Progenitor cell of endocrine pancreas (in vitro differentiated cells): ENCODE measurements at places on chromosomes 16 and 17.

- no peak for DNase-seq
Measured at GRCh38 chr16:81925016-81925415, 86.3 kb downstream of the SDR42E1 start.

GRCh38 chr17:34998205-34998604, 17.9 kb downstream of the LIG3 start:
- peak; percentile 58 for DNase-seq

DNA sequence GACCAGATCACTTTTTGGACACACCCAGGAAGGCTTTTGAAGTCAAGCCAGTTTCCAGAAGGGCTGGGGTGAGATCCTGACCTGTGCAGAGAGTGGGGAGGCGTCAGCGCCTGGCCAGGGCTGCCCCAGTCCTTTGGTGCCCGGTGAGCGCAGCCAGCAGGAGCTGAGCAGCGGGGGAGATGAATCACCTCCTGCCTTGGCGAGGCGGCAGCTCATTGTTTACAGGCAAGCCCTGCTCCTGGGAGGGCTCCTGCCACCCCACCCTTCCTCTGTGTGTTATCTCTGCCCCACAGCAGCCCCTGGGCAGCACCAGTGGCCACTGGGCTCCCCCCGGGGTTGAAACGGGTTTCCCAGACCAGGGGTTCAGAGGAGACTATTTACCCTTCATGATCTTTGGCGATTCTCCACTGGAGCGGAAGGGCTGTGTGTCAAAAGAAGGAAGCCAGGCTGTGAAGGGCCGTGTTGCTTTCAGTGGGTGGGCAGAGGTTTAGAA, 14.1 kb upstream of the ITGB4 start:
- no peak for DNase-seq

- no peak for DNase-seq
Measured at GRCh38 chr17:57679906-57680695, 65.0 kb downstream of the CCDC182 start.

DNA sequence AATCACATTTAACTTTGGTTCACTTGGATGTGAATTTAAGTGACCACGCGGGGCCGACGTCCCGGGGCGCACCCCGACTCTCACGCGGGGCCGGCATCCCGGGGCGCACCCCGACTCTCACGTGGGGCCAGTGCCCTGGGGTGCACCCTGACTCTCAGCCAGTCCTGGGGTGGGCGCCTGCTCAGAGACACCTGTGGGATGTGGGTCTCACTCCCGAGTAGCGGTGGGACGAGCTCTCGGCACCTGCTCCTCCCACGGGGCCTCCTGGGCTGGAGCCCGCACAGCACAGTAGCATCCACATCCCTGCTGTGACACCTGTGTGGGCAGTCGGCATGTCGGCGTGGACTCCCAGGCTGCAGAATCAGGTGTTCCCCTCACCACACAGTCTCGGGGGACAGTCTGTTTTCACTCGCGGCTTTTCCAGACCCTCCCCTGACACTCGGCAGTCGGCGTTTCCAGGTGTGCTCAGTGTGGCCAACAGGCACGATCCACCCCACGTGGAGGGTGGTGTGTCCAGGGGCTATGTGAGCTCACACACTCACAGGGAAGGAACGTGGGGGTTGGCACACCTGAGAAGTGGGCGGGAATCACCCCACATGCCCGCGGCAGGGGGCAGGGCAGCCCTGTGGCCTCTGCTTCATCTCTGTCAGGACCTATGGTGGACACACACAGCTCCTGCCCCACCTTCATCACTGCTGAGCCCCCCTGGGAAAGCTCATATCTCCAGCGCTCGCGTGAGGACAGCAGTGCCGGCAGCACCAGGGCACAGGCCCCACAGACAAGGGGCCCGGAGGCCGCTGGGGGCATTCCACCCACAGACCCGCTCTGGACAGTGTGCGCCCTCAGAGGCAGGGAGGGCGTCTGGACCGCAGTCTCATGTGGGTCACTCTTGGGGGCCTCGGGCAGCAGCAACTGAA, 51.8 kb downstream of the LMF1 start:
- no peak for DNase-seq

DNA sequence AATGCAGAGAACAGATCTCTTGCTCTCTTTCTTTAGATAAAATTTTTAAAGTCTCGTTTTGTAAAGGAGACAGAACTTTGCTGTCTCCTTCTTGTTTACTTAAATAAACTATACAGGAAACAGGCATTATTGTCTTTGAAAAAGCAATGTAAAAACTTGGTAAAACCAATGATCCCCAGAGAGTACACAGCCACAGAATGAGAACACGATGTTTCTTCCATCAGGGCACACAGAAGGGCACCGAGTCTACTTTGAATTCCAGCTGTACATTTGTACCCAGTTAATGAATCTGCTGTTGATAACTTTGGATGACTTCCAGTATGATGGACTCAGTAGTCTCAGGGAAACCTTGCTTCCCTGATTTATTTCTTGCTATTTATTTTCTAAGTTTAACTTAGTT, 8.1 kb upstream of the TMEM100 start:
- no peak for DNase-seq

DNA sequence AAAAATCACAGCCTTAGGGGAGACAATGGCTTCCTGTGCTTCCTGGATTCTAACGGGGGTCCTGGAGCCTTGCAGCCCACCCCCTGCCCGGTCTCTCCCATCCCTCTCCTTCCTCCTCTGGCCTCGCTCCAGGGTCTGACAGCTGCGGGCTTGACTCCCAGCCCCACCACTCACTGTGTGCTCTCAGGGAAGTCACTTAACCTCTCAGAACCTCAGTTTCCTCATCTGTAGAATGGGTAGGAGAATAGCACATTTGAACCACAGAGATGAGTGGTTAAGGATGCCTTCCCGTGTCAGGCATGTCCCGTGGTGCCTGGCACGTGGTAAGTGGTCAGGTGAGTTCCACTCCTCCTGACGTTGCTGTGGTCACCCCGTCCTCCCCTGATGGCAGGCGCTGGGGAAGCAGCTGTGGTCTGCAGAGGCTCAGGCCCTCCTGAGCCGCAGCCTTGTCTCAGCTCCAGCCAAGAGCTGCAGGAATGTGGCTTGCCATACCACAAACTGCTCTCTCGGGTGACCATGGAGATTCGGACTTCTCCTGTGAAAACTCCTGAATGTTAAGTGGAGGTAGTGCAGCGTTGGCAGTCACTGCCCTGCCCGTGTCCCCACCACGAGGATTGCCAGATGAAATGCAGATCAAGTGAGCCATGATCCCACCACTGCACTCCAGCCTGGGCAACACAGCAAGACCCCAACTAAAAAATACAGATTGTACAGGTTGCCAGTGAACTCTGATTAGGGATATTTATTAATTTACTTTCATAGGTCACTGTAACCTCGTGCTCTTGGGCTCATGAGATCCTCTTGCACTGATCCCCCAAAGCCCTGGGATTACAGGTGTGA, 85.7 kb downstream of the NT5M start:
- no peak for DNase-seq

DNA sequence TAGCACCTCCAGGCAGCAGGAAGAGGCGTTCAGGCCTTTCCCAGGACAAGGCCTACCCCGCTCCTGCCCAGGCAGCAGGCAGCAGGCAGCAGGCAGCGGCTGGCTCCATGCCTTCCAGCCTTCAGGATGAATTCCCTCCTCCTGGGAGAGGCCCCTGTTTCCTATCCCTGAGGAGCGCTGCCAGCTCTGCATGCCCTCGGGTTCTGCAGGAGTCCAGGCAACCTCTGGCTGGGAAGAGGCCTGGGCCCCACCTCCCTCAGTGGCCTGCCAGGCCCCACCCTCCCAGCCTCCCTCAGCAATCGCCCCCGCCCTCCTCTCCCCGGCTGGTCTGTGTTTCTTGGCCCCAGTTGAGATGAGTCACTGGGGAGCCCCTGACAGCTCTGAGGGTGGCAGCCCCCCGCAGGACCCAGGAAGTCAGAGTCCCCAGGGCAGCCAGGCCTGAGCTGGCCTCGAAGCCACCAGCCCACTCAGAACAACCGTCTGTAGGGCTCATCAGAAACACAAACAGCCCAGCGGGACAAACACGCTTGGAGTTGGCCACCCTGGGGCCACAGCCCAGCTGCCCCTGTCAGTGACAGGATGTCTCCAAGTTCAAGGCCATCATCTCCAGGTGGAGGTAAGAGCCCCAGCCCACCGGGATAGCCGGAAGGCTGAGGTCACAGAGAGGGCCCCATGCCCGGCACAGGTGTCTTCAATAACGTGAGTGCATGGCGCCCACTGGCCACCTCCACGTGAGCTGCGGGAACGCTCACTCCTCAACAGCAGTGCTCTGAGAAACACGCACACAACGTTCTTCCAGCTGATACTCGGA, 39.5 kb upstream of the CIBAR2 start:
- DNase-seq = no peak

DNA sequence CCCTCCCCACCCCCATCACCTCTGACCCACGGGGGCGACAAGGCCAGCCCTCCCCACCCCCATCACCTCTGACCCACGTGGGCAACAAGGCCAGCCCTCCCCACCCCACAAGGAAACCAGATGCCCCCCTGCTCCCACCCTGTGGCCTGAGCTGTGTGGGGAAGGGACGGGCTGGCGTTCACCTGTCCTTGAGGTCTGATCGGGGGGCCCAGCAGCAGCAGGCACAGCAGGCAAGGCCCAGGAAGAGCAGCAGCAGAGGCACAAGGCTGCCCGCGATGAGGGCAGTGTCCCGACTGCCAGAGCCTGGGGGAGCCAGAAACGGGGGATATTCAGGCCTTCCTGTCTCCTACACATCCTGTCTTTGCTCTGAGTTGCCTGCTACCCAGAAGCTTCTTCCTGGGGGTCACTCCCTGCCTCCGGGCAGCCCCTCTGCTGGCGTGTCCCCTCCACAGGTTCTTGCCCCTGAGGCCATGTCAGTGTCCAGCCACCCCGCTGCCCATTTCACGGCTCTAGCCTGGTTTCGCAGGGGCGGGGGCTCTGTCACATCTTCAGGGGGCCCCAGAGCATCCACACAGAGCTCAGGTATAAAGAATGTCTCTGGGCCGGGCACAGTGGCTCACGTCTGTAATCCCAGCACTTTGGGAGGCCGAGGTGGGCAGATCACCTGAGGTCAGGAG, 6.8 kb downstream of the SCARF1 start:
- DNase-seq = no peak

DNA sequence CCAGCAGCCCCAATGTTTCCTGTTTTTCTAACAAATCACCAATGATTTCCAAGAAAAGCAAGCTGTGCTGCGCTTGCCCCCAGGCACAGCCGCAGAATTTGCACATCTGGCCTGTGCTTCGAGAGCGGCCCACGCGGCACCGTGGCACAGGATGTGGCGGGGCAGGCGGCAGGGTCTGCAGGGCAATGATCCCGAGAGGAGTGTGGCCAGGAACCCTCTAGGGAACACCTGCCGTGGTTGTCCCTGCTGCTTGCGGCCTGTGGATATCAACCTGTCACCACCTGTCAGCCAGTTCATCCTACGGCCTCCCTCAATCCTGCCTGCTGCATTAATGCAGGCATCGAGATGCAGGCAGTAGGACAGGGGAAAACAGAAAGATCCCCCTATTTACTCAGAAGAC, 24.0 kb downstream of the PIK3R5 start:
- DNase-seq = no peak

DNA sequence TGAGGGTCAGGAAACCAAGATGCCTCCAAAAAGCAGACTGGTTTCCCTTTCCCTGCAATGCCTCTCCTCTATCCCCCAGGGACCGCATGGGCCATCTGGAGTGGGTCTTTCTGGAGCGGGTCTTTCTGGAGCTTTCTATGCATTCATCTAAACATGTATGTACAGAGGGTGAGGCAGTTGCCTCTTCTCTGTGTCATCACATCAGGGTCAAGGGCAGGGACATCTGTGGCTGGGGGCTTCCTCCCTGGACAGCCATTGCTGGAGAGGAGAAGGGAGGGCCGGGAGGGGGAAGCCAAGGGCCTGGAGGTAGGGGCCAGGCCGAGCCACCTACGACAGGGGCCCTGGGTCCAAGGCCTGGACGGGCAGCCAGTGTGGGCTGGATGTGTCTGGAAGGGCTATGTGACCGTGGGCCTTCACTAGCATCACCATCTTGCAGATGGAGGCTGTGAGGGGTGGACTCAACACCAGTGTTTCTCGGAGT, 840 bp downstream of the ADCY7 start:
- DNase-seq = no peak

- no peak for DNase-seq
Measured at GRCh38 chr17:61399131-61400065, at the start of gene TBX2. TBX2 (plus strand) TSS chr17:61399843; CDS start chr17:61400177, 334 bp downstream.

DNA sequence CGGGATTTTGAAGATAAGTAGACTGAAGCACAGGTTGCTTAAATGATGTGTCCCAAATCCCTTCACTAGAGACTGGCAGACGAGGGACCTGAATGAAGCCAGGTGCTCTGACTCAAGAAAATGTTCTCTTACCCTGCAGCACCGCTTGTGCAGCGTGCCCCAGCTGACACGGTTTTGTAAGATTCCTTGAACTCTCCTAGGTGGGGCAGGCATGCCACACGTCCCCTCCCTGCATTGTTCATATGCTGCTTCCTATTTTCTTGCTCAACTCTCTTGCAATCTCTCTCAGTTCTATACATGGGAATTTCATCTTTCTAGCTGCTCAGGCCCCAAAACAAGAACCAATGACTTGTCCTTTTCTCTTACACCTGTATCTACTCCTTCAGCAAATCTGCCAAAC, 22.1 kb upstream of the HNF1B start:
- DNase-seq = no peak

- DNase-seq = no peak
Measured at GRCh38 chr17:64608571-64608981, 53.5 kb downstream of the SMURF2 start.

DNA sequence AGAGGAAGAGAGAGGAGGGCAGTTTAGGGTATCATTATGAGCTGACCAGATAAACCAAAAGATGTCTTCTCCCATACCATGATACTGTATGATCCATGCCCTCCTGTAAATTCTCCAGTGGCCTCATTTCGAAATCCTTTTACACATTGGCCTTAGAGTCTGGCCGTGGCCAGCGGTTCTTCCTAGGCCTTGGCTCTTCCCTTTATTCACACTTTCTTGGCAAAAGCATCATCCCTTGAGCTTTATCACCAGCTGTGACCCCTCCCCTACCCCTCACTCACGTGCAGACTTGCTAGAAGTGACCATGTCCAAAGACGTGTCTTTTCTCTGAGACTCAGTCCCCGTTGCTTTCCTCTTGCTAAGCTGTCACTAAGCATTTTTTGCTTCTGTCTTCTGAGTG, 22.8 kb downstream of the KATNIP start:
- no peak for DNase-seq

DNA sequence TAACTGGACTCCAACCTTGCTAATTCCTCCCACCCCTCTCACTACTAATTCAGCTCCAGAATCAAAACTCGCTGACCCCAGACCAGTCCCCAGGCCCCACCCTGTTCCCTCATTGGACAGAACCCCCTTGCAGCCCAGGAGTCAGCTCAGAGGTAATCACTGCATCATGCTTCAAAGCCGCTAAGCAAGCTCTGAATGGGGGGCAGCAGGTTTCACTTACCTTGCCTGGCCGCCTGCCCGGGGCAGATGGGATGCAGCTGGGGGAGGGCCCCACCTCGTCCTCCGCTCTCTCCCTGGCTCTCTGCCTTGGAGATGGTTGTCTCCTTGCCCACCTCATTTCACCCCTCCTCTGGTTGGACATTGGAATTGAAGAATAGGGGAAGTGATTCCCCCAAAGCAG, 4.8 kb upstream of the NGFR start:
- no peak for DNase-seq

DNA sequence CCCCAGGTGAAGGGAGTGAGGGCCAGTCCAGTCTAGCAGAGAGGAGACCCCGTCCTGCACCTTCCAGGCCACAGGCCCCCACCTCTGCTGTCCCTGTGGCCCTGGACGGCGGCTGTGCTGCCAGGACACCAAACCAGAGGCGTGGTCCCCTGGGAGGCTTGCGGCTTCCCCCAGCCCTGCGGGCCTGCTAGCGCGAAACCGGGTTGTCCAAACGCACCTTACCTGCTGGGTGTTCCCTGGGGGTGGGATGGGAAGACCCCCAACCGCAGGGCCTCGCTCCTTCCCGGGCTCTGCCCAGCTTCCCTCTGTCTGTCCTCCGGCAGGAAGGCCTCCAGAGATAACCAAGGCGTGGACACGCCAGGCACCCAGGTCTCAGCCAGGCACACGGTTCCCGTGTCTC, 19.6 kb upstream of the CACNA1H start:
- no peak for DNase-seq
